HTR-8/SVneo (cell line): ENCODE measurements at places on chromosomes 2 and 18.

- no peak for DNase-seq
Observed at GRCh38 chr2:240462073-240462706, 26.7 kb downstream of the GPC1 start.

DNA sequence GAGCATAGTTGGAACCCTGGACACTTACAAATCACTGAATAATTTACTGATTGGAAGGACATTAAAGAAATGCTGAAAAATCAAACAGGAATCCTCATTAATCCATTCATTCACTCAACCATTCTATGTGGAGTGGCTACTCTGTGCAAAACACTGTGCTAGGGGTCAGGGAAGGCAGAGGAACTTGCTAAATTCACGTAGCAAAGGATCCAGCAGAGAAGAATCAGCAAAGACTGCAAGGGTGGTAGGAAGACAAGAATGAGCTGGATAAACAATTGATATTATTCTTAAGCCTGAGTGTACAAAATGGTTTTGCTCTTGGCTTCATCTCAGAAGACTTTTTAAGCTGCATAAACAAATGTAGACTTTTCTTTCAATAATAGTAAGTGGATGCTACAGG is 164.3 kb upstream of the CAVIN2 start:
- no peak for DNase-seq

DNA sequence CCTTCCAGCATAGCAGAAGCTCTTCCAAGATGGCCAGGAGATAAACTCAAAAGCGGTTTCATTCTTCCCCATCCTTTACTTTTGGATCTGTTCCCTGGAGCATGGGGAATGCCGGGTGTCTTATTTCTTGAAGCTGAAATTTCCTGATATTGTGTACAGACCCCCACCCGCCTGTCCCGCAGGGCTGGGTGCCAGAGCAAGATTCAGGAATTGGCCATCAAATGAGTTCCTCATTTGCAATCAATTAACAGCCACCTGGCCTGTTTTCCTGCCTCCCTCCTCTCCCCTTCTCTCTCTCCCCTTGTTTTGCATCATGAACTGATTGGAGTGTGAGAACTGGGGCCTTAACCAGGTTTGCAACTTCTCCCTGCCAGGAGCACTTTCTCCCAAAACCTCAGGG is 202.1 kb downstream of the SH3RF3 start:
- DNase-seq, result no peak

GRCh38 chr2:8657423-8658062 is 24.3 kb upstream of the ID2 start:
- no peak for DNase-seq

DNA sequence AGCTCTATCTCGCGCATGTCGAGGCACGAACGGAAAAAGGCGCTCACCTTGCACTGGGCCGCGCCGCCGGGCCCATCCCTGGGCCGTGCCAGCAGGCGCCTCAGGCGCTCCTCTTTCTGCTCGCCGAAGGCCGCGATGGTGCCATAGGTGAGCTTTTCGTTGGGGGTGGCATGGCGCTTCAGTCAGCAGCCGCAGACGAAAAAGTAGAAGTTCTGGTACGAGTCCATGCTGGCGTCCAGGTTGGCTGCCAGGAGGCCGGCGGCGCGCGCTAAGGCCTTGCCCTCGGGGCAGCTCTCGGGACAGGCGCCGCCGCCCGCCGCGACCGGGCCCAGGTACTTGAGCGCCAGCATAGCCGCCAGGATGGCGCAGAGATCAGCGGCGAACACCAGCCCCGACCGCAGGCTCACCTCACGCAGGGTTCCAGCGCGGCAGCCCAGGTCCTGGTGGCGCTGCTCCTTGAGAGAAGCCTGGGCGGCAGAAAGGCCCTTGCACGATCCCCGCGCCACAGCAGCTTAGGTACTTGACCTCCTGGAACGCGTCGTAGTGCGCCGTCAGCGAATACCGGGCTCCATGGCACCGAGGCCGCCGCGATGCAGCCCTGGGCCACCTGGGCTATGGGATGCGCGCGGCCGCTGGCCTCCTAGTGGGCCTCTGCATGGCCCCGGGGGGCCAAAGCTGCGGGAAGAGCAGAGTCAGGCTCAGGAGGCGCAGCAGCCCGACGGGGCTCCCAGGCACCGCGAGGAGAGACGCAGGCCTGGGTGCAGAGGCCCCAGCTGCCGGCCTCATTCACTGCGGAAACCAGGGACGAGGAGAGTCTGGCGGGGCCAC is 12.8 kb downstream of the ALPG start:
- DNase-seq, result no peak

- no peak for DNase-seq
Observed at GRCh38 chr2:128603411-128603924, 284.8 kb upstream of the HS6ST1 start.

DNA sequence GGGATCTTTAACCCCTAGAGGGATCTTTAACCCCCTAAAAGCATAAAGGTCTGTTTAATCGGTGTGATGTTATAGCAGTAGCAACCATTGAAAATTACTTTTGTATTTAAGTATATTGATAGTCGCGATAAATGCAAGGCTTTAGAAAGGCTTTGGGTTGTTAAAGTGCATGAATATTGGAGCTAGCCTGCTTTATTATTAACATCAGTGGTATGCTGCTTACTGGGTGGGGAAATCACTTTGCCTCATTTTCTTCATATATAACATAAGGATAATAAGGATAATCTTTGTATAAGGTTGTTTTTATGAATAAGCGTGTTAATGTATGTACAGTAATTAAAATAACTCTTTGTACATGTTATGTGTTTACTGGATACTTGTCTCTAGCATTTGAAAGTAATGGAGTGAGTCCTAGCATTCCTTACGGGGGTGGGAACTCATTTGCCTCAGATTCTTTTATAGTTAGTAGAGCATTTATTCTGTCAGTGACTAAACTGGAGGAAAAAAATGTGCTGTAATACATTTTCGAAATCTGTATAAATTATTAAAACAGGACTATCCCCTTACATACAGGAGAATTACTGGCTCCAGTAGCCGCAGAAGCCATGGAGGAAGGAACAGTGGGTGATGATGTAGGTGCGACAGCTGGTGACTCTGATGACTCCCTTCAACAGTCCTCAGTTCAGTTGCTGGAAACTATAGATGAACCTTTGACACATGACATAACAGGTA is 122.2 kb downstream of the BIRC6 start:
- DNase-seq, result no peak

- no peak for DNase-seq
Observed at GRCh38 chr2:200039724-200040650, 84.6 kb downstream of the MAIP1 start.

GRCh38 chr2:61720911-61721310 is 132.9 kb downstream of the FAM161A start:
- DNase-seq, result no peak

DNA sequence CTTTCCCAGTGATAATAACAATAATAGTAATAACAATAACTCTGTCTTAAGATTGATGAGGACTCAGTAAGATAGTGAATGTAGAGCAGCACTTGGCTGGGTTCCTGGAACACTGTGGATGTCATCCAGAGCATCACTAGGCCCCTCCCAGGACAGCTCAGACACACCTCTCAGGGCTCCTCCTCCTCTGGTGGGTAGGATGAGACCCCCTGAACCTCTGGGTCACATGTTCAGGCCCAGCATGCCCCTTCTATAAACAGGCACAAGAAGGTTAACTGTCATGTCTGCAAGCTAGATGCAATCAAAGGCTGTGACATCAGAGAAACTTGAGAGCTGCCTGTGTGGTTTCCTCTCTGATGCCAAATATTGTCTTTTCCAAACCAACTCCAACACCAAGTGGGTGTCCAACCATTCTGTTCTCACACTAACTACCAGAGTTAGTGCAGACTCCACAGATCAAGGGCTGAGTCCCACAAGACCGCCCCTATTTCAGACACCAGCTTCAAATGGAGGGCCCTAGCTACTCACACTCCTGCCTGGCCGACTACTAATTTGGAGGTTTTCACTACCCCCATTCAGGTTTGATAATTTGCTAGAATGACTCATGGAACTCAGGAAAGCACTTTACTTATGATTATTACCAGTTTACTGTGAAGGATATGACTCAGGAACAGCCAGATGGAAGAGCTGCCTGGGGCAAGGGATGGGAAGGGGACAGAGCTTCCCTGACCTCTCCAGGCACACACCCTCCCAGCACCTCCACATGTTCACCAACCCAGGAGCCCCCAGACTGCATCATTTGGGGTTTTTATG is 46.4 kb upstream of the BZW1 start:
- DNase-seq, result peak; percentile 53

GRCh38 chr2:119760237-119760955 is 674 bp downstream of the PTPN4 start:
- no peak for DNase-seq

GRCh38 chr2:235774153-235774870 is 280.5 kb downstream of the AGAP1 start:
- DNase-seq, result no peak
